Left lung (tissue), 14 donors: ENCODE measurements at places on chromosomes 4 and X.

DNA sequence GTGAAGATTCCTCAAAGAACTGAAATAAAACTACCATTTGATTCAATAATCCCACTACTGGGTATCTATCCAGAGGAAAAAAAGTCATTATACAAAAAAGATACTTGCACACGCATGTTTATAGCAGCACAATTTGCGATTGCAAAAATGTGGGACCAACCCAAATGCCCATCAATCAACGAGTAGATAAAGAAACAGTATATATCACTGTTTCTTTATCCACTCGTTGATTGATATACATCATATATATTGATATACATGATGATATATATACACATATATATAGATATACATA is 13.6 kb upstream of the AFP start:
- no peak for DNase-seq

GRCh38 chr4:40197879-40198689 is 1.3 kb downstream of the RHOH start:
- no peak for DNase-seq

- no peak for DNase-seq
Observed at GRCh38 chr4:174870311-174870710, 41.3 kb upstream of the GLRA3 start.

DNA sequence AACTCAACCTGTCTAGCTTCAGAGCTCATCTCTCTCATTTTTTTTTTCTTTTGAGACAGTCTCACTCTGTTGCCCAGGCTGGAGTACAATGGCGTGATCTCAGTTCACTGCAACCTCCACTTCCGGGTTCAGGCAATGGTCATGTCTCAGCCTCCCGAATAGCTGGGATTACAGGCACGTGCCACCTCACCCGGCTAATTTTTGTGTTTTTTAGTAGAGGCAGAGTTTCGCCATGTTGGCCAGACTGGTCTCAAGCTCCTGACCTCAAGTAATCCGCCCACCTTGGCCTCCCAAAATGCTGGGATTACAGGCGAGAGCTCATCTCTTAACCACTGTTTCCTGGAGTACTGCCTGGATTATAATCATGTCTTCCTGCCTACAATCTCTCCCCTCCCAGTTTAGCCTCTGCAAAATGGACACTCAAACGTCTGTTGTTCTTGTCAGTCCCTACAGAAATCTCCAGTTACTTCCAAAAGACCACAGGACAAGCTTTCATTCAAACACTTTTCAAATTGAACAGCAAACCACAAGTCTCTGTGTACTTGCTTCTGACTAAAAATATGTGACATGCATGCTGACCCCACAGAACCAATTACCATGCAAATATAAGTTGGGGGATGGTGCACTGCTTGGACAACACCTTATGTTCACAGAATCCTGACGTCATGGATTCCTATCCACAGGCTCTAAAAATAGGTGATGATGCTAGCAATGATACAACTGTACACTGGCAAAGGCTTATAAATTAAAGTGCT is 137.2 kb downstream of the SH3KBP1 start:
- DNase-seq, result no peak

GRCh38 chrX:72273718-72274117 is 3.3 kb downstream of the RPS4X start:
- DNase-seq, result no peak

DNA sequence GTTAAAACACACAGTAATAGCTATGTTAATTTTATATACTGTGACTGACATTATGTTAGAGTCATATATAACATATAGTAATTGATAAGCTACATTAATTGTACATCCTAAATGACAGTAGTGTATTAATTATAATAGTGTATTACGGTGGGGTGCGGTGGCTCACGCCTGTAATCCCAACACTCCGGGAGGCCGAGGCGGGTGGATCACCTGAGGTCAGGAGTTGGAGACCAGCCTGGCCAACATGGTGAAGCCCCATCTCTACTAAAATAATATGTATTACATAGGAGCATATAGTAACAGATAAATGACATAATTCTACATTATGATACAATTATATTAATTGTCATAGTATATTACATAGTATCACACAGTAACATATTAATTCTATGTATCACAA is 12.2 kb downstream of the ASMTL start:
- no peak for DNase-seq
